PC-9 (cell line): ENCODE measurements at places on chromosomes 1 and 21. TPM values are rescaled to one million over a fixed set of nuclear protein-coding genes. Genes with fewer than 3 reads are reported as not detected.
A peak's percentile ranks its signal among the peaks of the same experiment; 100 is the strongest.

GRCh38 chr1:226658546-226659125, 80.4 kb downstream of the ITPKB start:
- peaks cover 21% of the 10 kb centered on the region for H3K4me1 ChIP-seq
- DNase-seq: no peak
- H3K27ac ChIP-seq: no peak overlapping the region
- H3K36me3 ChIP-seq: no peaks in the 10 kb centered on the region
- H3K4me3 ChIP-seq: no peak overlapping the region
- no peaks in the 10 kb centered on the region for H3K27me3 ChIP-seq

GRCh38 chr21:33897739-33898138, 17.9 kb downstream of the ATP5PO start:
- 0 out of 2 replicates have a peak, but pooled peaks cover 7% of the 10 kb centered on the region for H3K4me1 ChIP-seq
- no peaks in the 10 kb centered on the region for H3K27me3 ChIP-seq
- no peak for DNase-seq
- H3K36me3 ChIP-seq: no peaks in the 10 kb centered on the region

DNA sequence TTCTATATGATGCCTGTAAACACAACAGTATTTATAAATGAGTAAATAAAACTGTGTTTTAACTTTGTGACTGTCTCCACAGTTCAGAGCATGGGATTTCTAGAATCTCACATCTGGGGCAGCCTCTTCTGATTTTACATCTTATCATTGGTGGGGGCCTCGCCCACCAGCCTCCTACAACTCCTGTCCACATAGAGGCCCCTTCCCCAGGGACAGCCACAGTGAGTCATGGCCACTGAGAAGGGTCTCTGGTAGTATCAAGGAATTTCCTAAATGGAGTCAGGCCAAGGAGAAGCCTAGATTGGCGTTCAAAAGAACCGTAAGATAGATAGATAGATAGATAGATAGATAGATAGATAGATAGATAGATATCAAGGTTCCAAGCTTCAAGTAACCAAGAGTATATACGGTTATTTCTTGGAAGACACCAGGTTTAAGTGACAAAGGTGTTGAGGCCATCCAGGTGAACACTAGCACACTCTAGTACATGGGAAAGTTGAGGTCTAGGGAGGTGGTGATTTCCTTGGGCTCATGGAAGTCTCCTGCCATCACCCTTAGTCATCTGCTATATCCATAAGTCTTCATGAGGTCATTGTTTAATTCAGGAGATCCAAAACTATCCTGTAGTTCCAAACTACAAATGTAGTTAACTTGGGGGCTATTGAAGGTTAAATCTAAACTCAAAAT, 121.6 kb downstream of the SYT2 start:
- H3K27ac ChIP-seq: peak overlapping the region; percentile 93
- peaks cover 60% of the 10 kb centered on the region for H3K4me1 ChIP-seq
- no peaks in the 10 kb centered on the region for H3K36me3 ChIP-seq
- H3K4me3 ChIP-seq: no peak overlapping the region

- H3K27ac ChIP-seq: no peak overlapping the region
- DNase-seq: no peak
- no peaks in the 10 kb centered on the region for H3K36me3 ChIP-seq
- H3K27me3 ChIP-seq: no peaks in the 10 kb centered on the region
- no peak overlapping the region for H3K4me3 ChIP-seq
Observed at GRCh38 chr1:48923116-48923515, 146.4 kb upstream of the BEND5 start.

DNA sequence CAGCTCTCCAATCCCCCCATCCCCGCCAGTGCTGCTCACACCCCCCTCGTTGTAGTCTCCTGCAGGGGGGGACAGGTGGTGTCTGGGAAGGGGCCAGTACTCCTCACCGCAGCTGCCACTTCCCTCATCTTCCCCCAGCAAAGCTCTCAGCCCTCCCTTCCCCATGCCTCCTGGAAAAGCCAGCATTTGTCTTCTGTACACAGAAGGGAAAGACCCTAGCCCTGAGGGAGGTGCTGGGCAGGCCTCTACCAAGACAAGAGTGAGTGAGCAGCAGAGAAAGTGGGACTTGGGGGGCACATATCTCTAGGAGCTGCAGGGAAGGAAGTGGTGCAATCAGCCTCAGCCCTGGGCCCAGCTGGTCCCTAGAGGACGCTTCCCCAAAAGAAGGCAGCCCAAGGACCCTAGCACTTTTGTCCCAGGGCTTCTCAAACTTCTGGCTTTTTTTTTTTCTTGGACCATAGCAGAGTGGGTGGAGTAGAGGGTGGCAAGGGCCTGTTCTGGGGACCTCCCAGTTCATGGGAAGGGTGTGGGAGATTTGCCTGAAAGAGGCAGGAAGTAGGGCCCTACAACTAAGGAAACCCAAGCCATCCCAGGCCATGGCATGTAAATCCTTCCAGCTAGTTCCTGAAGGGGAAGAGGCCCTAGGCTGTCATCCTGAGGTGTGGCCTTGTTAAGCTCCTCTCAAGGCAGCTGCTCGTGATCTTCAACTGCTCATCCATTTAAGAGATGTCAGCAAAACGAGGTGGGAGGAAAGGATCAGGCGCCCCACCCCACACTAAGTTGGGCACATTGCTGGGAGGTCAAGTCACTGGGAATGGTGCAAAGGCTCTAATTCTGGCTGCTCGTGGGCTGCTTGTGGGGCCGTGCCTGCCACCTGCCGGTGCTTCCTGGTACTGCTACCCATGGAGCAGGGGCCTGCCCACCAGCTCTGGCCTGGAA, 12.6 kb downstream of the ZC3H12A start:
- peak; percentile 53 for DNase-seq
- H3K4me1 ChIP-seq: peaks cover 42% of the 10 kb centered on the region
- H3K36me3 ChIP-seq: 0 out of 2 replicates have a peak, but pooled peaks cover 7% of the 10 kb centered on the region
- no peak overlapping the region for H3K4me3 ChIP-seq
- H3K27ac ChIP-seq: no peak overlapping the region

GRCh38 chr21:41598561-41599431, 90.8 kb upstream of the TMPRSS2 start:
- H3K4me3 ChIP-seq: no peak overlapping the region
- H3K27me3 ChIP-seq: no peaks in the 10 kb centered on the region
- H3K4me1 ChIP-seq: 0 out of 2 replicates have a peak, but pooled peaks cover 10% of the 10 kb centered on the region

The ZNF593 gene
- 37.0 and 55.9 TPM in 2 replicates for total RNA-seq

The HEYL gene
- total RNA-seq: 0.17 and 0.35 TPM in 2 replicates
